ENCODE measurements at places on chromosomes 16 and 17.

DNA sequence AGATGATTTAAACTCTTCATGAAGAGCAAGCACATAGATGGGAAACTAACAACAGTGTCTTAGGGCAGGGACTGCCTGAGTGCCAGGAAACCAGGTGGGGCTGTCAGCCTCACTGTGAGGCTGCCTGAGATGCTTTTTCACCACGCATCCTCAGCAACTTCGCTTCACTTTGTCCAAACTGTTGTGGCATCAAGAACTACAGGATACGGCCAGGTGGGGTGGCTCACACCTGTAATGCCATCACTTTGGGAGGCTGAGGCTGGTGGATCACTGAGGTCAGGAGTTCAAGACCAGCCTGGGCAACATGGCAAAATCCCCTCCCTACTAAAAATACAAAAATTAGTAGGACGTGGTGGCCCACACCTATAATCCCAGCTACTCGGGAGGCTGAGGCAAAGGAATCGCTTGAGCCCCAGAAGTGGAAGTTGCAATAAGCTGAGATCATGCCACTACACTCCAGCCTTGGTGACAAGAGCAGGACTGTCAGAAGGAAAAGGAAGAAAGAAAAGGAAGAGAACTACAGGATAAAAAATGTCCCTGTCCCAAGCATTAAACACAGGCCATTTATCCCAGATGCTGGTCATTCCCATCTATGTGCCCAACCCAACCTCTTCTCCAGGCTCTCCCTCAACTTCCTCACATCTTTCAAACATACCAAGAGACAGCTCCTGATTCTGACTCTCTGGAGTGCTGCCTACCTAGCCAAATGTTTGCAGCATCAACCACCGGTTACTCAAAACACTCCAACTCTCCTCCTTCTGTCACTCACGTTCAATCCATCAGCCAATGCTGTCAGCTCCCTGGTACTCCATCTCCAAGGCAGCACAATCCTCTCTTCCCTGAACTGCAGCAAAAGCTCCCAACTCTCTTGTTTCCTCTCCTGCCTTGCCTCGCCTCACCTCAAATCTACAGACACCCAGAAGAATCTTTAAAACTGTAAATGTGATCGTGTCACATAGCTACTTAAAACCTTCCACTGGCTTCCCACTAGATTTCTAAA, 1.6 kb downstream of the EIF4A3 start:
- DNase-seq, result no peak

- no peak for DNase-seq
Observed at GRCh38 chr16:2784358-2785100, 2.8 kb downstream of the PRSS33 start.

- no peak for DNase-seq
Observed at GRCh38 chr16:48383877-48384519, 1.2 kb downstream of the SIAH1 start.

DNA sequence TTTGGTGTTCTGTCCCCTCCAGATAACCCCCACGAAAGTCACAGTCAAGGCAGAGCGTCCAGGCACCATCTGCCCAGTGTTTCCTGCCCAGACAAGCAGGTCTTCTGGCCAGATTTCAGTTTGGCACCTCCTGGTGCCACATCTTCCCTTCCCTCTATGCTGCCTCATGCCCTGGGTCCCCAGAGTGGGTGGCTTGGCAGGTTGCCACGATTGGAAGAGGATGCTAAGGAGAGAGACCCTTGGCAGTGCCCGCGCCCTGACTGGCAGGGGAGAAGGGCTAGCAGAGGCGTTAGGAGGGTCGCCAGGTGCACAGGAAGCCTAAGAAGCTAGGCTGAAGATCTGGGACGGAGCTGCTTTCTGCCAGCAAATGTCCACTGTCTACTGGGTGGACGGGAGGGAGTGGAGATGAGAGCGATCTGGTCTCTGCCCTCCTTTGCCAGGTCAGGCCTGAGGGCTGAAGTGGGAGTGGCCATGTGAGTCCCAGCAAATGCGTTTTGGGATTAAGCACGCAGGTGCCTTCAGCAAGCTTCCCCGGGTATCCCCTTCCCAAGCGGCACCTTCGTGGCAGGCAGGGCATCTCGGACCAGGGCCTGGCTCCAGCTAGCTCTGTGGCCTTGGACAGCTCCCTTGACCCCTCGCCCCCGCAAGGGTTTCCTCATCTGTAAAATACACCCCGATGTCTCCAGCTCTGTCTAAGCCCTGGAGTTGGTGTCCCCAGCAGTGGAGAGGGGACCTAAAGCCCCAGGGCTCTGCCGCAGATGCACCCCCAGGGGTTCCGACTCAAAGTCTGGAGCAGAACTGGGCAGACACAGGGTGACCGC, 13.4 kb upstream of the CD300A start:
- DNase-seq, result no peak

GRCh38 chr17:30031214-30031869, 85.3 kb upstream of the NSRP1 start:
- peak; percentile 7 for DNase-seq

- no peak for DNase-seq
Observed at GRCh38 chr16:78813661-78814311, 714.3 kb downstream of the WWOX start.

DNA sequence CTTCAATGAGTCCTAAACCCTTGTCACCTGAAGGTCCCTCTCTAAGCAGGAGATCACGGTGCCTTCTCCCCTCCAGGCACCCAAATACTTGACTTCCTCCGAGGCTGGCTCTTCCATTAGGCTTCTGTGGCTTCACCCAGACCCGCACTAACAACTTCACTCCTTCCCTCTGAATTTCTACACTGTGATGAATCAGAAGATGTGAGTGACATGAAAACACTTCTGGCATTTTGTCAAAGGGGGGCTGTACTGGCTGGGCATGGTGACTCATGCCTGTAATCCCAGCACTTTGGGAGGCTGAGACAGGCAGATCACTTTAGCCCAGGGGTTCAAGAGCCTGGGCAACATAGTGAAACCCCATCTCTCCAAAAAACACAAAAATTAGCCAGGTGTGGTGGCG, 72.6 kb upstream of the CNEP1R1 start:
- DNase-seq, result no peak

GRCh38 chr17:77148077-77148939, 7.5 kb downstream of the SEC14L1 start:
- peak; percentile 49 for DNase-seq

DNA sequence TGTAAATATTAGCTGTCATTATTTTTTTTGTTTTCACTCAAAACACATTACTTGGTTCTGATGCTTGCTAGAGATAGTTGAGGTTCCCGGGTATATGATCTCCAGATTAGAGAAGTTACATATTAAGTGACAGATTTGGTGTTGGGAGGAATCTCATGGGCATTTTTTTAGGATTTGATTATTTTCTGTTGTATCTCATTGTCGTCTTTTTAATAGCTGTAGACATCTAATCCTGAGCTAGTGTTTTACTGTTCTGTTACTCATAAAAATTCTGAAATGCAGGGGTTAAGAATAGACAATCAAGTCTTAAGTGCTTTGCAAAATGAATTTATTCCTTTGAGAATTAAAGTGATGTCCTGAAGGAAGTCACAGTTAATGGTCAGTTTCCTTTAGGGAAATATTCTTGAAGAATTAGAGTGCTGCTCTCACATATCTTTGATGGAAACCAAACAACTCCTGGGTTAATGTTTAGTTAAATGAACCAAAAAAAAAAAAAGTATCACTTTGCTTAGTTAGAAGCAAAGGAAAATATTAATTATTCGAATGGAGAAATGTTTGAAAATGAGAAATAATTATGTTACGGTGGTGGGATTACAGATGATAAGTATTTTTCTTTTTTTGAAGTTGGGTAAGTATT, 251.7 kb upstream of the CACNG5 start:
- DNase-seq, result no peak

GRCh38 chr16:25189305-25189704, 27.4 kb upstream of the AQP8 start:
- no peak for DNase-seq

DNA sequence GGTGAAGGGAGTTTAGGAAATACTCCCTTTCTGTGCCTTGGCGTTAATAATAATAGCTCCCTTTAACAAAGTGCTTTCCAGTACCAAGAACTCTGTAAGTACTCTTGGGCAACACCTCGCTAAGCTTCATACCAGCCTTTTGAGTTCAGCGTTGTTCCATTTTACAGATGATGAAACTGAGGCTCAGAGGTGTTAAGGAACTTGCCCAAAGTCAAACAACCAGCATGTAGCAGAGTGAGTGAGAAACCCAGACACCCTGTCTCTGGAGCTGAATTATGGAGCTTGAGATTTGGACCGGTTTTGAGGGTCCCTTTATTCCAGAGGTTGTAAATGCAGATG, 607 bp downstream of the KATNIP start:
- DNase-seq, result no peak

- no peak for DNase-seq
Observed at GRCh38 chr16:52149003-52149402, 397.9 kb downstream of the TOX3 start.

GRCh38 chr17:63961355-63962212, 11.1 kb downstream of the SCN4A start:
- DNase-seq, result peak; percentile 18

- DNase-seq, result no peak
Observed at GRCh38 chr17:59094861-59095530, 11.7 kb downstream of the TRIM37 start.

DNA sequence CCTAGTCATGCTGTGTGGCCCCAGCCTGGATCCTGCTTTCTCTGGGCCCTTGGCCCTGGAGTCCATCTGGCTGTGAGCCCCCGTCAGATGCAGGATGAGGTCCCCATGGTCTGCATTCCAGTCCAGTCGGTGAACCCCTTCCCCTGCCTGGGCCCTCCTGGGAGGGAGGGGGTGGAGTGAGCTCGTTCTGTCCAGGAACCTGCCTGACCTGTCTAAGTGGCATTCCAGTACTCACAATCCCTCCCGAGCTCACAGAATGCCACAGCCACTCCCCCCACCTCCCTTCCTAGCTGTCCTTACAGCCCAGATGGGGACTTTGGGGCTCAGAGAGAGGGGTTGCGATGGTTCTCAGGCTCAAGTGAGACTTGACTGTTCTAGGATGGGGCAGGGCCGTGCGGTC, 15.5 kb downstream of the SPNS2 start:
- DNase-seq, result no peak

DNA sequence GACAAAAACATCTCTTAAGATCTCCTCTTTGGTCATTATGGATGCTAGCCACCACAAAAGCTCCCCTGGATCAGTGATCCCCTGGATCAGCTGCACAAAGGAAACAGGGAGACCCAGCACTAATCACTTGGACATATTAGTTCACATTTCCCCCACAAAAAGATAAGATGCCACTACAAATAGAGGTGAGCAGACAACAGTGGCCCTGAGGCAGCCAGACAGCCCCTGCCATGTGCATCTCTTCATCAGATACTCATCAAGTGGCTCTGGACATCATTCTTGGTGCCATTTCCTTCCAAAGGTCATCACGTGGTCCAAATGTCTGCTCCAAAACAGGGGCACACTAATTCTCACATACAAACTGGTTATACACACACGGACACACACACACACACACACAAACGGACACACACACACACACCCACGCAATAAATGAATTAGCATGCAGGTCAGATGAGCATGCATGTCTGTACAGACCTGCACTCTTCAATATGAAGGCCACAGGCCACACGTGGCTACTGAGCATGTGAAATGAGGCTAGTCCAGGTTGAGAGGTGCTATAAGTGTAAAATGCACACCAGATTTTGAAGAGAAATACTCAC, 4.1 kb downstream of the USP36 start:
- DNase-seq, result no peak

DNA sequence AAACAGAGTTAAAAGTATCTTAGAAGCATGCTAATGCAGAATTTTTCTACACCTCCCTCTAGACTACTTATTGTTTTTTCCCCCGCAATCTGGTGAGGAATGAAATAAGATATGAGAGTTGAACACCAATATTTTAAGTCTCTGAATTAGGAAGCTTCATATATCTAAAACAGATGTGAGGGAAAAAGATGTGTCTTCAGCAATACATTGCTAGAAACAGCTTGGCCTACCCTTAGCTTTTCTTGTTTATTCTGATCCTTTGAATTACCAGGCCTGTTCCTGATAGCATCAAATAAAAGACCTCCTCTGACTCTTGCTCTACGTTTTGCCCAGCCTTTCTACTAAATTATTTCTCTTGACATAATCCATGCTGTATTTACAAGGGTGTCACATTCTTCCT, 221.8 kb downstream of the CDH11 start:
- DNase-seq, result no peak

- no peak for DNase-seq
Observed at GRCh38 chr17:8889458-8890210, 22.2 kb upstream of the PIK3R6 start.

DNA sequence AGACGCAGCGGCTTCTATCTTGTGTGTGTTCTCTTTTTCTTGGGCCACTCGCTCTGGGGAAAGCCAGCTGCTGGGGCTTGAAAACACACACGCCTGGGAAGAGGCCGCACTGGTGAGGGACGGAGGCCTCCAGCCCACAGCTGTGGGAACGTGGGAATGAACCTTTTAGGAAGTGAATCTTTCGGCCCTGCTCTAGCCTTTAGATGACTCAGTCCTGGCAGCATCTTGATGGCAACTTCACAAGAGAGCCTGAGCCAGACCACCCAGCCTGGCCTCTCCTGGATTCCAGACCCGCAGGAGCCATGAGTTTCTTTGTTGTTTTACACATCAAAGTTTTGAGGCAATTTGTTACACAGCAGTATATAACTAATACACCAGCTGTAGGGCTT, 2.2 kb upstream of the PDPK1 start:
- DNase-seq, result no peak

DNA sequence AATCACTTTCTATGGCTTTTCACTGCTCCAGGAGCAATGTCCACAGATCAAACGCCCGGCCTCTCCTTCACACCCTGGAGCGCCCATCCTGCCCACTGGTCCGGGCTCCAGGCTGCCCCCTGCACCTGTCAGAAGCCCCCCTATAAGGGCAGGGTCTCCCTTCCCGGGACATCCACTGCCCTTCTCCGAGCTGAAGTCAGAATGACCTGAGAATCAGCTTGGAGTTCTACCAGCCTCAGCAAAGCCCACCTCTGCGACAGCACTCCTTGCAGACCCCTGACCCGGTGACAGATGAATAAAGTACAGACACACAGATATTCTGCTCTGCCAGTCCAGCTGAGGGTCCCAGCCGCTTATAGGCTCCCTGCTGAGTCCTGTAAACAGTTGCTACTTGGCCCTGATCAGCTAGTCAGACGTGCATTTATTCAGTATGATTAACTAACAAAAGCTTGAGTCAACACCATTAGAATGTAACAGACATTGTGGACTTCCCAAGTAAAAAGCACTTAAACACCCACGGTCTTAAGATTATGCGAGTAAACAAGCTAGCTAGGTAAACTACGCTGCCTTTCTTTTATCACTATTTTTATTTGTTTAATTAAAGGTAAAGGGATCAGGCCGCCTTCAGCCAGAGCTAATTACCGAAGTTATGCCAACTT, 4.8 kb downstream of the SLC7A5 start:
- no peak for DNase-seq

- DNase-seq, result no peak
Observed at GRCh38 chr17:5973410-5973809, 96.8 kb upstream of the WSCD1 start.

DNA sequence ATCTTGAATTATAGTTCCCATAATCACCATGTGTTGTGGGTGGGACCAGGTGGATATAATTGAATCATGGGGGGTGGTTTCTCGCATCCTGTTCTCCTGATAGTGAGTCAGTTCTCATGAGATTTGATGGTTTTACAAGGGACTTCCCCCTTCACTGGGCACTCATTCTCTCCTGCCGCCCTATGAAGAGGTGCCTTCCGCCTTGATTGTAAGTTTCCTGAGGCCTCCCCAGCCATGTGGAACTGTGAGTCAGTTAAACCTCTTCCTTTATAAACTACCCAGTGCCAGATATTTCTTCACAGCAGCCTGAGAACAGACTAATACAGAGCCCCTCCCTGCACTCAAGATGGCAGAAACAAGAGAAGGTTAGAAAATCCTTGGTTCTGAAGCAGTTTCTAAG, 26.4 kb downstream of the LDAF1 start:
- no peak for DNase-seq

GRCh38 chr16:24508614-24509013, 30.8 kb upstream of the RBBP6 start:
- DNase-seq, result peak; percentile 37

Data from brain (organoid and tissue), 16 donors.